ENCODE measurements at places on chromosomes 2 and 18. TPM values are rescaled to one million over a fixed set of nuclear protein-coding genes. Genes with fewer than 3 reads are reported as not detected.

BCL2 gene
- total RNA-seq, result 56.5 TPM

MLPH gene
- total RNA-seq, result not detected

GLB1L gene
- 2.7 TPM for total RNA-seq

INHA gene
- 0.23 TPM for total RNA-seq

TFCP2L1 gene
- not detected for total RNA-seq

PTH2R gene
- total RNA-seq, result 0.09 TPM

GRCh38 chr2:176187200-176187898, 1.1 kb upstream of the HOXD1 start:
- no peak for DNase-seq

DNA sequence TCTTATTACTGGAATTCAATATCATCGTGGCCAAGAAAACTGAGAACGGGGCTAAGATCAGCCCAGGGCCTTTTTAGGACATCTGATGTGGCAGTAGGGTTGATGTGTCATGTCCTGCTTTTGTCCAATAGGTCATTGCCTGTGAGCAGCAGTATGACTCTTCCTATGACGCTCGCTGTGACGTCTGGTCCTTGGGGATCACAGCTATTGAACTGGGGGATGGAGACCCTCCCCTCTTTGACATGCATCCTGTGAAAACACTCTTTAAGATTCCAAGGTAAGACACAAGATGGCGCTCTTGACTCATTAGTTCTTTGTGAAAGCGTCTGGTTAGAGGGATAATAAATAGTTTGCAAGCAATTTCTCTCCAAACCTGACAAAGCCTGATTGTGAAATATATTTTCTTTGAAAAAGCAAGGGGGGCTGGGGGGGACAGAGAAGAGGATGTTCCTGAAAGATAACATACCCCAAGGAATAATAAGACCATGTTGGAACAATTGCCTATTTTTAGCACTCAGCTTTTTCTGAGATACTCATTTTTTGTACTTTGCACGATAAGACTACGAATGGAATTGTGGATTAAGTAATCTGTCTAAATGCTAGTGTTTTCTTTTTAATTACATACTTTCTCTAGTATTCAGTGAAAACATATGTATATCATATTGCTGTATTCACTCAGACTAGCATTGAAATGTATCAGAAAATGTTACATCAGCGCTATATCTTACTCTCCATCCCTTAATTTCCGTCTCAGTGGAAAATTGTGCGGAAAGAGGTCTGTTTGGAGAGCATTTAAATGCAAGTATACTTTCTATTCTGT, 58.1 kb downstream of the MYO3B start:
- peak; percentile 46 for DNase-seq

DNA sequence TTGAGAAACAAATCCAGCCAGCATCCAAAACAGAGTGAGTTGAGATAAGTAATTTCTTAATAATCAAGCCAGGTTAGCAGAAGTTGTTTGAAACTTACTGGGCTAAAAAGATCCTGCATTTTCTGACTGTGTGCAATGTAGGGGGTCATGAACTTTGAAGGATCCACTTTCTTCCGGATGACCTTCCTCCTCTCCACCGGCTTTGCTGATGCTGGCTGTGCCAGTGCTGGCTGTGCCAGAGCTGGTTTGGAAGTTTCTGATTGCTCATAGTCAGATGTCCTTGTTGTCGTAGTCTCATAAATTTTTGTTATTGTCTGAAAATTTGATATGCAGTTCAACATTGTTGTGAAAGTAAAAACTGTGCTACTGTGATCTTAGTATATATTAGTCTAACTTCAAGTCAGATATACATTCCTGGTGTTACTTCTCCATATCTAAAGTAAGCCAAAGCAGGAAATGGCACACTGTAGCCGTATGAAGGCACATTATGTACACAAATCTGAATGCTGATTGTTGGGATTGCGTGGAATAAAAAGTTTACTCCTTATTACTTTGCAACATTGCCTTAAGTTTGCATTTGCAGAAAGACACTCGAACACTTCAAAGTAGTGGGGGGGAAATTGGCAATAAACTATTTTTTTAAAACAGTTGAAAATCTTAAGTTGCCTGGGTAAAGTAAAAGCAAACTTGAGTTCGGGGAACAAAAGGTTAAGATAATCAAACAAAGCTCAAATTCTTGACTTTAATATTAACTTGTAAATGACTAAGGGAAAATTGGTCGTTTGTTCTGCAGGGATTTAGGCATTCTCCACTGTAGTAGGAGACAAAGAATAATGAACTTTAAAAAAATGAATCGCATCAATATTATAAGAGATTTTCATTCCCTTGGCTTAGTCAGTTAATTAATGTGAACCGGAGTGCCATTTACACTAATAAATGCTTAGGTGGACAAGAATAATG, 6.4 kb downstream of the NEB start:
- no peak for DNase-seq

GRCh38 chr2:138421971-138422335, 79.6 kb upstream of the SPOPL start:
- DNase-seq, result no peak

- DNase-seq, result no peak
Measured at GRCh38 chr2:157805519-157805918, 70.6 kb downstream of the ACVR1 start.

GRCh38 chr2:54310311-54310710, 54.3 kb upstream of the TSPYL6 start:
- no peak for DNase-seq

DNA sequence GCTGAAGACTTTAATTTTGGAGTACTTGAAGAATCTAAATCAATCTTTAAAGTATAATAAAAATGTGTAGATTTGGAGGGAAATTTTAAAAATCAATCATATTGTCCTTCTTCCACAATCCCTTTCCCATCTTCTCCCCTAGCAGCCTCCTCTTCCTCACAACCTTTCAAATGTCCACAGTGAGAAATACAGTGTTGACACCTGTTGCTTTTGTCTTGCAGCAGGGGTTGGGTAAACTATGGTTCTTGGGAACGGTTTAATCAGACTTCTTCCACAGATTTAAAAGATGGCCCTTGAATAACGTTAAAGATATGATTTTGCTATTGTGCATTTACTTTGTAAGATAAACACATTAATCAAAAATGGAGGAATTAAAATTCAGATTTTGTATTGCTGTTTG, 113.8 kb upstream of the SLC1A4 start:
- no peak for DNase-seq

- no peak for DNase-seq
Measured at GRCh38 chr2:238915596-238915995, 67.7 kb downstream of the TWIST2 start.

DNA sequence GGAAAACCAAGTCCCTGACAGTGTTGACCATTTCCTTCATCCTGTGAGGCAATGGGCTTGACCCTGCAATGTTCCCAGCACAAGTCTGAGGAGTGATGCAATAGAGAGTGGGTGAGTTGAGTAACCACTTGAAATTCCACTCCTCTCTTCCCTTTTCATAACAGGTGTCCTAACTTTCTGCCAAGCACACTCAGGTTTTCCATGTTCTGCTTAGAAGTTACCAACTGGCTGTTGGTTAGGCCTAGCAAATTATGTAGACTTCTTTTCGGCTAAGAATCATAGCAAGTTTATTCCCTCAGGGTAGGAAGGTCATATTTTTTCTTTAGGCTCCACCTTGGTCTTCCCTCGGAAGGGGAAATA, 11.5 kb downstream of the GNLY start:
- DNase-seq, result no peak

DNA sequence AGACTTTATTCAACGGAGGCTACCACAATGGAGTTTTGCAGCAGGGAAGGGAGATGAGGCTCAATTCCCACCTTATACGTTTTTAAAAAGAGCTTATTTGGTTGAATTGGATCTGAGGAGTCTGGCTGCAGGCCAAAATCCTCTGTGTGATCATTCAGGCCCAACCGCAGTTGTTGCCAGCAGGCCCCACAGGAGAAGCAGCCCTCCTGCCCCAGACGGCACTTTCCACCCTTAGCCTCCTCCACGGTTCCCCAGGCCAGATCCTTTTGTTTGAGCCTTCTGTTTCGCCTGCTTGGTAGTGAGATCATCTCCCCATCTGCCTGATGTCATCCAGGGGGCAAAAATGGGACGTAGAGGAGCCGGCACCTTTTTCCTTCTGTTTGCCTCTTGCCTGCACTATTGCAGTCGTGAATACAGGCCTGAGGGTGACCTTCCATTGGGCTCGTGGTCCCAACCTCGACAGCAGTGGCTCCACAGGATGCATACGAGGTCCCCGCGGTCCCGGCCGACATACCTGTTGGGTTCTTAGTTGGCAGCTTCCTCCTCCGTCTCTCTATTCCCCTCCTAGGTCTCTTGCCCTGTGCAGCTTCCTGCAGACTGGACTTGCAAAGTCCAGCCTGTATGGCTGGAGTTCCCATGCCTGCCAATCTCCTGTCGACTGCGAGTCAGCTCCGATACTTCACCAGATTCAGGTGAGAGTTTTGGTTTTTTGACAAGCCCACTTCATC, 9.3 kb upstream of the GPR35 start:
- no peak for DNase-seq

DNA sequence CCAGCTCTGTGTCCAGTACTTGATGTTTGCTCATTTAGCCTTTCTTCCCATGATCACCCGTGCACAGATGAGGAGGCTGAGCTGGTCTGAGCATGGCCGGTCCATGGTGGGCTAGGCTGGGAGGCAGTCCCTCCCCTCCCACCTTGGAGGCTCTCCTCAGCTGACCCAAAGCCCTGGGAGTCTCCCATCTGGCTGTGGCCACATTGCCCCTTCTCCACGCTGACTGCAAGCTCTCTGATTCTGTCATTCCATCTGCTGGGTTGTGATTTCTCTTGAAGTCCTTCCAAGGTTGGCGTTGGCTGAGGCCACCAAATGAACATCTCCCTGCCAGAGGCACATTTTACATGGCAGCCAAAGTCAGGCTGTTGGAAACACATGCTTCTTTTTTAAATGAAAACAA, 44.0 kb downstream of the ACKR3 start:
- DNase-seq, result no peak

DNA sequence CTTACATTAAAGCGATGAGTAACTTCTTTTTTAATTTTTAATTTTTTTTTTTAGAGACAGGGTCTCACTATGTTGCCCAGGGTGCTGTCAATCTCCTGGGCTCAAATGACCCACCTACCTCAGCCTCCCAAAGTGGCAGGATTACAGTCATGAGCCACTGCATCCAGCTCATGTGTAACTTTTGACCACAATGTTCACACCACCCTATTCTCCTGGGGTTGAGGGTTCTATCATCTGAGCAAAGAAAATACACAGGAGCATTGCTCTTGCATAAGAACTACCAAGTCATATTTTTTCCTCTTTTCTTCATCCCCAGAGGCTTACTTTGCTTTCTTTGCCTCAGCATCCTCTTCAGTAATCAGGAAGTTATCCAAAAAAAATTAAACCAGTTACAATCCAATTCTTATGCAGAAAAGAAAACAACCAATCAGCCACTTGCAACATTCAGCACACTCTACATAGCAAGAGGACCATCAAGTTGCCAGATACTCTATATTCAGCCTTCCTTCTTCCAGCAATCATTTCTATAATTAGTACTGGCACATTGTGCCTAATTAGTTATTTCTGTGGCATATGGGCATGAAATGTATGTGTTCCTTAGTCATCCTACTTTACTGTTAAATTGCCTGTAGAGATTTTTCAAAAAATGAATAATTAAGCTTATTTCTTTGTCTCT, 345.6 kb downstream of the AKAIN1 start:
- DNase-seq, result no peak

GRCh38 chr2:240130393-240131195, 5.5 kb downstream of the COPS9 start:
- DNase-seq, result no peak

- DNase-seq, result no peak
Measured at GRCh38 chr2:239327536-239328350, 73.1 kb downstream of the HDAC4 start.

GRCh38 chr2:73091164-73091563, 19.7 kb upstream of the SFXN5 start:
- DNase-seq, result no peak

DNA sequence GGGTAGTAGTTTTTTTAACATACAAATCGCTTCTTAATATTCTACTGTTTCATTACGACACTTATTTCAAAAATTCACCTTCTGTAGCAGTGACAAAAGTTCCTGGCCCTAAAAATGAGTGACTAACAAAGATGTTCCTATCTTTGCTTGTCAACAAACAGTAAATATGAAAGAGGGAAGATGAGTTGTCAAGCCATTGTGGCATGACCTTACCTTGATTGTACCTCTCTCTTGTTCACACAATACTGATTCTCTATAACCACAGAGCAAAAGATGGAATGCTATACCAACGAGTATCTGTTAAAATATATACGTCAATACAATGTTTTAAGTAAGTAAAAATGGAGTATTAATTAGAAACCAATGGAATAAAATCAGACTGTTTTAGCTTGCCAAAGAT, 14.7 kb upstream of the GCG start:
- no peak for DNase-seq

DNA sequence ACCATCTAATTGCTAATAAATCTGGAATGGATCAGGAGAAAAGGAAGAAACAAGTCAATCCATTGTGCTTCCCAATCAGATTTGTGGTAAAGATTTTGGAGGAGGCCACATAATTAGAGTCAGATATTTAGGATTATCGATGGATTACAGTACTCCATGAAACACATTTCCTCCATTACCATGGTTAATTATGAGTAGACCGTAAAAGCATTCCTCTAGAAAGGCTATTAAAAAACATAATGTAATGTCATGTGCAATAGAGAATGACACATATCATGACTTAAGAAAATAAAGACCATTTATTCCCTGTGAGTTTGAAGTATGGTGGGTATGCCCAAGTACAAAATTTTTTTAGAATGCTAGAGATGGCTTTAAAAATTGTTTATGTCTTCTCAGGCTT, 96.1 kb downstream of the ITGA4 start:
- no peak for DNase-seq

- DNase-seq, result no peak
Measured at GRCh38 chr2:66827851-66828250, 392.9 kb downstream of the MEIS1 start.

DNA sequence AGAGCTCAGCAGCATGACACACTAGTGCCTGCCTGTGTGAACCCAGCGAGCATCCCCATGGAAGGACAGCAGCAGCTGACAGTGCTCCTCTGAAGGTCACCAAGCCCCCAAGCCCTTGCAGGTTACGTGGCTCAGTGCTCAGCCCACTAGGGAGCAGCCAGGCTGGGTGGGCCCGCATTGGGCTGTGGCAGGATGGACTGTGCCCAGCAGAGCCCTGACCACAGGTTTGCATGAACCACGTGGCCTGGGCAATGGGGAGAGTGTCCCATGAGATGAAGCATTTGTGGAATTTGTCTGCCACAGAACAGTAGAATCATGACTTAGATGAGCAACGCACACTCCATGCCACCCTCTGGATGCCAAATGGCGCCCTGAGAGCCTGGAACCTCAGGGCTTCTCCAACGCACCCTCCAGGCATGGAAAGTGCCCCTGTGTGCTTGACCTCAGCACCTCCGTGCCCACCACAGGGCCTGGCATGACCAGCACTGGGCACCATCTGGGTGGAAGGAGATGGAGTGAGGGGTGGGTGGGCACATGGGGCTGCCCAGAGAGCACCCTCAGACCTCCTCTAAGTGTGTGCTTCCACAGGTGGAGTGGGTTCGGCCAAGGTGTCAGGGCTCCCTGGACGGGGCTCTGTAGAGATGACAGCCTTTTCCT, 216.1 kb upstream of the RAB6C start:
- DNase-seq, result no peak
